Stimulated activated CD8-positive, alpha-beta memory T cell treated with anti-CD3 and anti-CD28 coated beads, Interleukin-4, amount 100 ng/mL, for 1 hour (primary cell): ENCODE measurements at places on chromosomes 2 and 18.

DNA sequence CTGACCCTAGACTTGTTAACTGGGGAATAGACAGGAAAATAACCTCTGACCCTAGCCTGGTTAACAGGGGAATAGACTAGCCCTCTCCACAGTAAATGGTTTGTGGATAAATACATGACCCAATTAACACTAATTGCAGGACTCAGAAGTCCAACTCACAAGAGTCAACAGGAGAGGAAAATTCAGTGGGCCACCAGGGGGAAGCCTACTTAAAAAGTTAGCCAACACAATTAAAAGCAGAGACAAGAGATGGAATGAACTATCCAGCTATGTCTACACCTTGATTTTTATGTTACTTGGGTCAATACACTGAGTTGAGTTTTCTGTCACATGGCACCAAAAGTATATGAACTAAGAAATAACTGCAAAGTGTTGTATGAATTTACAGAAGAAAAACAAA lies 158.8 kb upstream of the SLC39A10 start:
- peak; percentile 53 for DNase-seq

DNA sequence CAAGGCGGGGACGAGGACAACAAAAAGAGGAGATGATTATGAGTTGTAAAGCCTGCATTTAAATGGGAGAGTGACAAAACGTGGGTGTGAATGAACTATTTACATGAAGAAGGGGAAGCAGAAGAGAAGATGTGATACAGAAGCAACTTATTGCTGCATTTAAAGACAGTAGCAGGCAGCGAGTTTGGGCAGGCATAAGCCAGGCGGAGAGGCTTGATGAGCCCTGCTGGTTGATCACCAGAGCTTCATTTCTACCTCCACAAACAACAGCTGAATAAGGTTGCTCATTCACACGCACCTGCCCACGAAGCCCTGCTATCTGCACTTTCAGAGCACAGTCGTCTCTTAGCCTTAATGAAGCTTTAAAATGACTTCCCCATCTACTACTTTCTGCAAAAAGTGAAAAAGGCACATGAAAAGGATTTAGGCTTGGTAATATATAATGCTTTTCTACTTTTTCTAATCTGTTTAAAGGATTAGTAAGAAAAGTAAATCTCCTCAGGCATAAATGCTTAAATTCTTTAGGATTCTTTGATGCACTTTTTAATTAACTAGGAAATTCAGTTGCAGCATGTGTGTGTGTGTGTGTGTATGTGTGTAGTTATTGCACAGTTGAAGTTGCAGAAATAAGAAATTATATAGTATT lies 3.1 kb downstream of the SLC38A11 start:
- DNase-seq, result no peak

DNA sequence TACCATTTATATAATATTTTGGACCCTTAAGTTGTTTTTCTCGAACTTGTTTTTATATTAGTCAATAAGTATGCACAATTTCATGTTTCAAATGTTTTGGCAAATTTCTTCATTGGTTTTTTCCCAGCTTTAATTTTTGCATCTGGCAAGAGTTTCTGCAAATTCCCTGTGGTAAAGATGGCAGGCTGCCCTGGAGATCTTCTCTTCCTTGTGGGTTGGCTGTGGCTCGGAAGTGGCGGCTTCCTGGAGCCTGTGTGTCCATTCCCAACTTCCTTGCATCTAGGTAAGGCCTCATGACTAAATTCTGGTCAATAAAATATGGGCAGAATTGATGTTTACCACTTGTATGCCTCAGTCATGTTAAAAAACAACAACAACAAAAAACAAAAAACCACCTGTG lies 818.6 kb downstream of the EPHA4 start:
- no peak for DNase-seq

- no peak for DNase-seq
Observed at GRCh38 chr18:46271488-46271887, 167.3 kb downstream of the HAUS1 start.

GRCh38 chr2:132725748-132726147 lies 55.7 kb upstream of the LYPD1 start:
- no peak for DNase-seq

- no peak for DNase-seq
Observed at GRCh38 chr18:10127729-10128128, 213.9 kb downstream of the VAPA start.

DNA sequence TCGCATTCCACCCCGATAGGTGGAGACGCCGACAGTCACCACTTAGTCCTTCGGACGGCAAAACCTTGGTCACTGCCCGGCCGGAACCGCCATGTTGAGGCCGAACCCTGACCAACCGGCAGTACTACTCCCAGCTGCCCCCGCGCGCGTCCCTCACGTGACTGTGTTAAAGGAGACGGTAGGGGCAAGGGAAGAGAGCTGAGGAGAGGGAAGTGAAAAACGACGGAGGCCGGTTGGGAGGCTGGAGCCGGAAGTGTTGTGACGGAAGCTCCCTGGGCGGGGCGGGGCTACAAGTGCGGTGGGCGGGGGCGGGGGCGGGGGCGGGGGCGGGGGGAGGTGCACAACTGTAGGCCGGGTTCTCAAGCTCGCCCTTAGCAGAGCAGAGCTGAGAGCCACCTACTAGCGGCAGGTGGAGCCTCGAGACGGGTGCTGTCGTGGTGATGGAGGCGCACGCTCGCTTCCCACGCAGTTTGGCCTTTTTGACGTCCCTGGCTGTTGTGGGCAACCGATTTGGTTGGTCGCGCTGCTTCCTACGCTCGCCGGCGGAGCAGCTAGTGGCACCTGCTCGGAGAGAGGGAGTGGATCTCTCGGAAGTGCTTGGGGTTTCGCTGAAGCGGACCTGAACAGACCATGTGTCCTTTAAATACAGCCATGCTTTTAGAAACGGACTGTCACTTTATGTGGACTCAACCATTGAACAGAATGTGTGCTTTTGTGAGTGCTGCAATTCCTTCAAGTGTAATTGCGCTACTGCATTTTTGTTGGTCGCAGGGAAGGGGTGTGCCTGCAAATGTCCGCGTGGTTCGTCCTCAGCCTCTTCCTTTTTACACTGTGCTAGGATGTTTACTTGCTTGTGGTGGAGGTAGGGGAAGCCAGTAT lies at the start of gene TRAPPC8:
TSS of gene TRAPPC8 (minus strand) at position 130 of the 879 bp plus-strand sequence. CDS start 364 bp downstream, outside the sequence.
- DNase-seq, result peak; percentile 79

- no peak for DNase-seq
Observed at GRCh38 chr2:70561893-70562292, 8.3 kb upstream of the TGFA start.

- DNase-seq, result no peak
Observed at GRCh38 chr2:196289000-196289399, 117.6 kb upstream of the STK17B start.

- DNase-seq, result no peak
Observed at GRCh38 chr2:85431570-85432205, 13.2 kb downstream of the SH2D6 start.

DNA sequence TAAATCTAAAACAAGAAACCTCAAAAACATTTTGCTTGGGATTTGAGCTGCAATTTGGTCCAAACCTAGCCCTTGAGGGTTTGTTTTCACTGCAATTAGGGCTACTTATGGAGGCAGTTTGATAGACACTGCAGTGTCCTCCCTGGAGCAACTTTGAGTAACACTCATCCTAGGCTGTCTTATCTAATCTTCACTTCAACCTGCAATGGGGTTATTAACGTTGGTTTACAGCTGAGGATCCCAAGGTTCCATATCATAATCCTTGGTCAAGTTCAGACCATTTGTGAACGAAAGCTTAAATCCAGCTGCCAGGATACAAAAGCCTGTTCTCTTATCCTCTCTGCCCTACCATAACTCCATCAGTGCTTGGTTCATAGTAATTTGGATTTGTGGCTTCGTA lies 2.5 kb downstream of the ANXA4 start:
- DNase-seq, result no peak

GRCh38 chr2:221420245-221420644 lies 151.9 kb downstream of the EPHA4 start:
- DNase-seq, result no peak

- no peak for DNase-seq
Observed at GRCh38 chr18:65661391-65661790, 89.4 kb upstream of the CDH7 start.

DNA sequence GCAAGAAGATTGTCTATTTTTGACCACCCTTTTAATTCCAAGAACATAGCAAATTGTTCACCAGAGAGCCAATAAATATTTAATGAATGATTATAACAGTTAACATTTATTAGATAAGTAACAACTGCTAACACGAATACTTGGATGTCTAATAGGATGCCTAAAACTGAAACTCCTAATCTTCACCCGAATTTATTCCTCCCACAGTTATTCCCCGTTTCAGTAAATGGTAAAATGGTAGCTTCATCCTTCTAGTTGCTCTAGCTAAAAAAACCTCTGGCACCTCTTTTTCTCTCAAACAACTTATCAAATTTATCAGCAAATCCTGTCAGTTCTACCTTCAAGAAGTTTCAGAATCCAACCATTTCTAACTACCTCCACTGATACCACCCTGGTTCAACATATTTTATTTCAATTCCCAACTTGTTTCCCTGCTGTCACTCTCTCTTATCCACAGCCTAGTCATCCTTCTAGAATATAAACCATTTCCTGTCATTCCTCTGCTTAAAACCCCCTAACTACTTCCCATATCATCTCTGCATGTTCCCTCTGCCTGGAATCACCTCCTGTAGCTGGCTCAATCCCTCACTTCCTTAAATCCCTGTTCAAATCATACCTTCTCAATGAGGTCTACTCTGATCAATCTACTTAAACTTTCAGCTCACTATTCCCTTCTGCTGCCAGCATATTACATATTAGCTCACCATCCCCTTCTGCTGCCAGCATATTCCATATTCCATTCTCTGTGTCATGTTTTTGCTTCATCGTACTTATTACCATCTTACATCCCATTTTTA lies 93.8 kb downstream of the ROCK2 start:
- no peak for DNase-seq

GRCh38 chr18:9022397-9023155 lies 79.9 kb upstream of the NDUFV2 start:
- DNase-seq, result no peak

- no peak for DNase-seq
Observed at GRCh38 chr2:216163518-216163917, 54.4 kb downstream of the XRCC5 start.

- no peak for DNase-seq
Observed at GRCh38 chr2:54047658-54048057, 67.8 kb upstream of the ACYP2 start.

DNA sequence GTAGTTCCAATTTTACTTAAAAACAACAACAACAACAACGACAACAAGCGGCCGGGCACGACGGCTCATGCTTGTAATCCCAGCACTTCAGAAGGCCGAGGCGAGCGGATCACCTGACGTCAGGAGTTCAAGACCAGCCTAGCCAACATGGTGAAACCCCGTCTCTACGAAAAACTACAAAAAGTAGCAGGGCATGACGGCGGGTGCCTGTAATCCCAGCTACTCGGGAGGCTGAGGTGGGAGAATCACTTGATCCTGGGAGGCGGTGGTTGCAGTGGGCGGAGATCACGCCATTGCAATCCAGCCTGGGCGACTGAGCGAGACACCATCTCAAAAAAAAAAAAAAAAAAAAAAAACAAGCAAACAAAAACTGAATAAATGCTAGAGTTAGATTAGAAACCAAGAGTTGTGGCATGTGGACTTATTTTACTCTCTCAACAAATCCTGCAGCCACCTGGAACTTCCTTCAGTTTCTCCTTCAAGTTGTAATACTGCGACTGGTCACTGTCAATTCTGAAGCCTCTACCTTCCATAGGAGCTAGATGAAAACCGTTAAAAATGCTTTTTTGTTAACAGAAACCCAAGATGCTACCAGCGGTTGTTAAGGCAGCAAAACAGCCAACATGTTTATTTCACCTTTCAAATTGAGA lies 1.3 kb downstream of the ATP5F1A start:
- DNase-seq, result no peak

DNA sequence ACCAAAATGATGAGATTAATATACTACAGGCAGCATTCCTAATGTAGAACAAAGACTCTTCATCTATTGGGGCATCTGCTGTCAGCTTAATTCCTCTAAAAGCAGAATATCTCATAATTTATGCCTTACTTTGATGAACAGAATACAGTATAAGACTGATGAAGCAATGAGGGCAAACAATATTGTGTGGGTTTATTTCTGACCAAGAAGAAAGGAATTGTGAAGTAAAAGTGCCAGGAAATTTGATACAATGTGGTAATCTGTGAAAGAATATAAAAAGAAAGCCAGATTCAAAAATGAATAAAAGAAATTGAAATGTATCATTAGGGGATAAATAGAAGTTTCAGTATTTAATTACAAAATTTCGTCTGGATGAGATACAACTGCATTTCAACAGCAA lies 78.8 kb upstream of the TTC21B start:
- DNase-seq, result no peak

- DNase-seq, result no peak
Observed at GRCh38 chr2:161844822-161845221, 220.6 kb downstream of the SLC4A10 start.

DNA sequence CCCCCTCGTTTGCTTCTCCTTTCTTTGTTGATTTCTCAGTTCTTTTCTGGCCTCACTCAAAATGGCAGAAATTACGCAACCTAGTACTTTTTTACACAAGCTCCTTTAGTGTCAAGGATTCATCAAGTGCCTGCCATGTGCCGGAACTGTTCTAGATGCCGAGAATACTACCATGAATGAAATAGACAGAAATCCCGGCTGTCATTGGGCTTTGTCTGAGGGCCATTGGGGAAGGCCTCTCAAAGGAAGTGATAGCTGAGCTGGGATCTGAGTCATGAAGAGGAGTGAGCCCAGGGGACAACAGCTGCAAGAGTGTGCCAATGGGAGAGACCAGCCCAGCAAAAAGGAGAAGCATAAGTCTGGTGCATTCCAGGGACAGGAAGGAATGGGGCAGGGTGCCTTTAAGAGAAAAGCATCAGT lies 34.3 kb upstream of the PPP1CB start:
- DNase-seq, result no peak

GRCh38 chr2:1910592-1911246 lies 166.4 kb upstream of the PXDN start:
- no peak for DNase-seq

DNA sequence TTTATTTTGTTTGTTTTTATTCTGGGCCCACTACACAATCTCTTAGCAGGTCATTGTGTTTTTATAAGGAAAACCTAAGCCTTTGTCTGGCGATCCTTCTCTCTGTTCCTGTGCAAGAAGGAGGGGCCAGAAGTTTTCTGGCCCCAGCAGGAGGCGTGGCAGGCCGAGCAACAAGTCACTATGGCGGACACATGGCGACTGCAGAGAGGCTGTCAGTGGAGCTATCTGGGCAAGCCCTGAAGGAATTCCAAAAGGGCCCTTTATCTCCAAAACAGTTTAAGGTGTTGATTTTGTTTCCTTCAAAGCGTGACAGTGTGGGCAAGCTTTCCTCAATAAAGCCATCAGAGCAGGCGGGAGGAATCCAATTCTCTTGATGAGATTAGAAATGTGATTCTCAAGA lies 118.8 kb upstream of the CTAGE1 start:
- no peak for DNase-seq

DNA sequence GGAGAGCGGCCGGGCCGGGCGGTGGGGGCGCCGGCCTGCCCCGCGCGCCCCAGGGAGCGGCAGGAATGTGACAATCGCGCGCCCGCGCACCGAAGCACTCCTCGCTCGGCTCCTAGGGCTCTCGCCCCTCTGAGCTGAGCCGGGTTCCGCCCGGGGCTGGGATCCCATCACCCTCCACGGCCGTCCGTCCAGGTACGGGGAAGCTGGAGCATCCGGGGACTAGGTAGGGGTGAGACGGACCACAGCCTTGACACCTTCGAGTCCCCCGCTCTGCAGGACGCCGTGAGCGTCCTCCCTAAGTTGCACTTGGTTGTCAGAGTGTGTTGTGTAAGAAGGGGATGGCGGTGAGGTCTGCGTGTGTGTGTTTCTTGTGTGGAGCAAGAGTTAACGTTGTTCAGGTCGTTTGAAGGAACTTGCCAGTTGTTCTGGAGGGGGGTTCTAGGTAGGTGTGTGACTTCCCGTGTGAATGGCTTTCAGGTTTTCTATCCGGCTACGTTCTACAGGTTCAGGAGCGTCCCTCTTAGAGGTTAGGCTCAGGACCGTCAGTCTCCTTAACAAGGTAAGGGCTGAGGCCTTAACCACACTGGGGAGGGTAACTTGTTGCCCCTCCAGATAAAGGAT lies 393 bp downstream of the IL1R1 start:
- DNase-seq, result no peak
